ENCODE measurements at places on chromosomes 5 and 9.

- no peak for DNase-seq
These were observed 39.2 kb upstream of the LURAP1L start for GRCh38 chr9:12735665-12736064.

DNA sequence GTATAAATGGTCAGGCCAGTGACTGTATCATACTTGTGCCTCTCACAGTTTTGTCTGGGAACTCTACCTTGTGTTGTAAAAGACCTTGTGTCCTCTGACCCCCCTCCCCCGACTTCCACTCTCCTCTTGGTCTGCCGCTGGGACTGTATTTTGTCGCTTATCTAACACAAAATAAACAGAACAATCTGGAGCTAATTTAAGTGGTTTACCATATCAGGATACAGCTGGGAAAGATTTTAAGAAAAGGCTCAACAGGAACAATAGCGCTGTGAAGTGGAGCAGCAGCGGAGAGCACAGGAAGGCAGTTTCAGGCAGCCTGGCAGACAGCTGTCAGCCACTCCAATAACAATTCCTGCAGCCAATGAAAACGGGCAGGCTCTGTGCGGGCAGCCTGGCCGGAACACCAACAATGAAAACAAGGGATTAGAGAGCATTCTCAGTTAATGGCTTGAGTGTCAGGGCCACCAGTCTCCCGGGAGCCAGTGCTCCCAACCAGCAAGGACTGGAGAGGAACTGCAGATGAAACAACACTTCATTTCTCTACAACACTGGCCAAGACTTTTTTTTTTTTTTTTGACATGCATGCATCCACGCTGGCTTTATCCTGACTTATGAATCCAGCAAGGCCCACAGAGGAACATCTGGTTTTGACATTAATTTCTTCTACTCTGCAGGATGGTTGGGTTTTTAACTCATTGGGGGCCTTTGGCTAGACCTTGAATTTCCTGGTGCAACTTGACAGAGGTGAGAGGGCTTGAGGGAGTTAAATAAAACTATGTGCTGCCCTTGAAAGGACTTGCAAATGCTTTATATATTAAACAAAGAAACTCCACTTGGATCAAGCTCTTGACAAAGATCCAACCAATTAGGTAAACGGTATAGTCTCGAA lies 76.7 kb downstream of the ARSB start:
- no peak for DNase-seq

- DNase-seq: no peak
These were observed 40.5 kb upstream of the HMGCS1 start for GRCh38 chr5:43353668-43354067.

DNA sequence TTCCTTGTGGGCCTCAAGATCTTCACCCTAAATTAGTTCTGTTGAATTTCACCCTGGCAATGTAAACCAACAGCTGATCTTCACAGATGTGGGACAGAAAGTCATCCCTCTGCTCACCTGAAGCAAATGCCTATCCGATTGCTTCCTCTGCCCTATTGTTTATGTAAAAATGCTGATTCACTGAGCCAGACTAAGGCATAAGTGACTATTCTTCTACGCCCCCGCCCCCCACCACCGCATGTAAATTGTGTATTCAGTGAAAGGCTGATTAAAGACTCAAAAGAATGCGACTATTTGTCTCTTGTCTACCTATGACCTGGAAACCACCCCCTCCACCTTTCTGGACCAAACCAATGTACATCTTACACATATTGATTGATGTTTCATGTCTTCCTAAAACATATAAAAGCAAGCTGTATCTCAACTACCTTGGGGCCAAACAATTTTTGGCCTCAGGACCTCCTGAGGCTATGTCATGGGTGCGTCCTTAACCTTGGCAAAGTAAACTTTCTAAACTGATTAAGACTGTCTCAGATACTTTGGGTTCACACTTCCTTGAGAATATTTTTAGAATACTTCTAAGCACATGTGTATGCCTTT lies 129.7 kb upstream of the BOD1 start:
- DNase-seq: no peak

GRCh38 chr5:83914662-83915418 lies 194.2 kb upstream of the HAPLN1 start:
- DNase-seq: no peak

DNA sequence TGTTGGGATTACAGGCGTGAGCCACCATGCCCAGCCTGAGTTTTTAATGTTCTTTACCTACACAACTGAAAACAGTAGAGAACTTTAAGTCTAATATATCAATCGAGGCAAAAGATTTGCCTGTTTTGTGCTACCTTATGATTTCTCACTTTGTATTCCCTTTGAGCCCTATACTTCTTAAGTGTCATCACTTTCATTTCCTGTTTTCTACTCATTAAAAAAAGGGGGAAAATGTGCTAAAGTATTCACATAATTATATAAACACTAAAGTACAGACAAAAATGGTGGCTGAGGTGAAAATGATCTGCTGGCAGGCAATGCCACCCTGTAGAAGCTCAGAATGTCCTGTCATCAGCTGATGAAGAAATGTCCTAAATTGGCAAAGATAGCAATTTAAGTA lies 23.6 kb downstream of the ATG10 start:
- no peak for DNase-seq
